ENCODE measurements at places on chromosomes 7 and 10.

DNA sequence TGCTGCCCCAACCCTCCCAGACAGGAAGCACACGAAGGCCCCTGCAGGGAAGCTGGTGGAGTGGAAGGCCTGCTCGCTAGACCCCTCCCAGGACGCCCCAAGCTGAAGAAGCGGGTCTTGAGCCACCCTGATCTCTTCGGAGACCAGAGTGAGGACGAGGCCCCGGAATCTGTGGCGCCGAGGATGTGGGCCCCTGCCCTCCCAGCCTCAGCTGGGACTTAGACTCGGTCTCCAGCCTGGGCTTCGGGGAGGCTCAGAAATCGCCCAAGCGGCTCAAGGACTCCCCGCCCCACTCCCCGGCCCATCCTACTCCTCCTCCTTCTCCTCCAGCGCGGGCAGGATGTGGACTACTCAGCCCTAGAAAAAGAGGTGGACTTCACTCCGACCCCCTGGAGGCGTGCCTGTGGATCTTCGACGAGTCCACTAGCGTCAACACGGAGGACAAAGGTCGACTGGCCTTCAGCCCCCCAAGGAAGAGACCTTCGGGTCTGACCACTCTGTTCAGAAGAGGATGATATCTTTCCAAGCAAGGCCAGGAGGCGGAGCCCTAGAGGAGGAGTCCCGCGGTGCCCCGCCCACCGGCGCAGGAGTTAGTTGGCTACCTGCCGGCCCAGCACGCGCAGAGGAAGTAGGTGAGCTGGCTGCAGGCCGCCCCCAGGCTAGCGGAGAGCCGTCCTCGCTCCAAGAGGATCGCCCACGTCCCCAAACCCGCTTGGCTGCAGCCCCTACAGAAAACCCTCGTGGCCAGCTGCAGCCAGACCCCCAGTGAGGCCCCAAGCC is 21.9 kb upstream of the LANCL2 start:
- peak; percentile 42 for DNase-seq

DNA sequence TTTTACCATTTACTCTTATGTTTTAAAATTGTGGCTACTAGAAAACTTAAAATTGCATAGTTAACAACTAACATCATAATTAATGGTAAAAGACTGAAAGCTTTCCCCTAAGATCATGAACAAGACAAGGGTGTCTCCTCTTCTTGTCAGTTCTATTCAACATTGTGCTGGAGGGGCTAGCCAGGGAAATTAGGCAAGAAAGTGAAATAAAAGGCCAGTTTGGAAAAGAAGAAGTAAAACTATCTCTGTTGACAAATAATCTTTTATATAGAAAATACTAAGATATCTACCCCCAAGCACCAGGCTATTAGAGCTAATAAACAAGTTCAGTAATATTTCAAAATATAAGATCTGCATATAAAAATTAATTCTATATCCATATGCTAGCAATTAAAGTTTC is 46.9 kb upstream of the MXI1 start:
- no peak for DNase-seq

- DNase-seq, result no peak
Measured at GRCh38 chr7:94261067-94261466, 133.6 kb upstream of the COL1A2 start.

GRCh38 chr10:84214612-84215235 is 10.6 kb downstream of the LRIT2 start:
- DNase-seq, result peak; percentile 69

DNA sequence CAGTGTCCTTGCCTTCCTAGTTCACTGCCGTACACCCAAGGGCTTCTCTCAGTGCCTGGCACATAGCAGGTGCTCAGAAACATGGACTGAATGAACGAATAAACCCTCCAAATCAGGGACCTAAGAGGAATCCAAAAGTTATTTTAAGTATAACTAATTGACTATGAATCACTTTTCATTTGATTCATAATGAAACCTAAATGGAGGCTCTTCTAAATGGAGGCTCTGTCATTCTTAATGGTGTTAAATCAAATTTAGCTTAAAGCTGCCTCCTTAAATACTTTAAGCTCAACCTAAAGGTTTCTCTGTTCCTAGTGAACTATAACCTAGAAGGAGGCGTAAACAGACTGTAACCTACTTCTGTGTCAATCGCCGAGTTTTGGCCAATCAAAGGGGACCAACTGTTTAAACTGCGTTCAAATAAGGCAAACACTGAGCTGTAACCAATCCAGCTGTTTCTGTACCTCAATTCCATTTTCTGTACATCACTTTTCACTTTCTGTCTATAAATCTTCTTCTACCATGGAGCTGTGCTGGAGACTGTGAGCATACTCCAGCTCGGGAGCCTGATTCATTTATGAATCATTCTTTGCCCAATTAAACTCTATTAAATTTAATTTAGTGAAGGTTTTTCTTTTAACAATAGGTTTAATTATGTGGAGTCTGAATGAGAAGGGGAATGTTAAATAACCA is 11.0 kb downstream of the PYROXD2 start:
- no peak for DNase-seq

- no peak for DNase-seq
Measured at GRCh38 chr10:29415876-29416275, 127.0 kb downstream of the LYZL1 start.

- DNase-seq, result no peak
Measured at GRCh38 chr7:29202651-29203069, 8.1 kb downstream of the CHN2 start.

GRCh38 chr10:114548662-114549061 is 109.4 kb downstream of the ABLIM1 start:
- DNase-seq, result peak; percentile 24

- no peak for DNase-seq
Measured at GRCh38 chr7:142185801-142186200, 72.1 kb downstream of the PRSS58 start.

DNA sequence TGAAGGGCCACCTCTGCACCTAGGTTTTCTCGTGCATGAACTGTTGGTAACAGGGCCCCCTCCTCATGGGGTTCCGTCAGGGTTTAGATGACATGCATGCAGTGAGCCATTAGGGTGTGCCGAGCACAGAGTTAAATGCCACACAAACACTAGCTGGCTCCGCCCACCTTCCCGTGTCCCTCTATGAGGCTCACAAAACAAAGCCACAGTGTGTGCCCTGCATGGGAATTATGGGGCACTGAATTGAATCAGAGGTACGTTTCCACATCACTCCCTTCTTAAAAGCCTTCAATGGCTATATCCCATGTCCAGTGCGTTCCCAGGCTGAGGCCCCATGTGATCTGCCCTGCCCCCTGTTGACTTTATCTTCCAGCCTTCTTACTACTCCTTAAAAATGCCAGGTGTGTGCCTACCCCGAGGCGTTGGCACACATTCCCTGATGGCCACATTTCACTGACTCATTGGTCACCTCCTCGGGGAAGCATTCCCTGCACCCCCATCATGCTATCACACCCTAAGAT is 35.7 kb downstream of the GSDME start:
- no peak for DNase-seq

DNA sequence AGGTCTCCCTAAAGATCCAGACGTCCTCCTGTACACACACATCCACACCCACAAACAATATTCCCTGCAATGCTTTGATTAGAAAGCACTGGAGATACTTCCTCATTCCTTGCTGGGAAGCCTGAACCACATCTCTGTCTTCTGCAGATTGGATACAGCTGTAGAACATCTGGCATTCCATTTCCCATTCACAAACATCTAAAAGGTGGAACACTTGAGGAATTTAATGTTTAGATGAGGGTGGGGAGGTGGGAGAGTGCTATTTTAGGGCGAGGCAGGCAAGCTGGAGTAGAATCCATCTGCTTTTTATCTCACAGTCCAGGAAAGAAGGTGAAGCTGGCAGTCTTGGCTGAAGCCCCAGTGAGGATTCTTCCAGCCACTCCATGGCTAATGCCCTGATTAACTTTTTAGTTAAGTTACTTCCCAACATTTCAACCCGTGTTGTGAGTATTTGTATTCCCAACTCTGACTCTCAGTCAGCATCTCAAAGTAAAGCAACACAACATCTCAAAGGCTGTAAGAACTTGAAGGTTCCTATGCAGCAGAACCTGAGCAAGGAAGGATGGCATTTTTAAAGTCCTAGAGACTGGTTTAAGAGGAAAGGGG is 46.1 kb downstream of the CYTH3 start:
- DNase-seq, result no peak

- DNase-seq, result no peak
Measured at GRCh38 chr10:132508581-132509443, 28.8 kb upstream of the INPP5A start.

- DNase-seq, result no peak
Measured at GRCh38 chr10:47034441-47035051, 123.3 kb downstream of the PTPN20 start.
